ENCODE measurements at places on chromosomes 3 and 15. TPM values are rescaled to one million over a fixed set of nuclear protein-coding genes. Genes with fewer than 3 reads are reported as not detected.

Gene HCLS1
- total RNA-seq: 45.8 TPM

Gene SERPINI2
- not detected for total RNA-seq

Gene PLA2G4D
- total RNA-seq: not detected

DNA sequence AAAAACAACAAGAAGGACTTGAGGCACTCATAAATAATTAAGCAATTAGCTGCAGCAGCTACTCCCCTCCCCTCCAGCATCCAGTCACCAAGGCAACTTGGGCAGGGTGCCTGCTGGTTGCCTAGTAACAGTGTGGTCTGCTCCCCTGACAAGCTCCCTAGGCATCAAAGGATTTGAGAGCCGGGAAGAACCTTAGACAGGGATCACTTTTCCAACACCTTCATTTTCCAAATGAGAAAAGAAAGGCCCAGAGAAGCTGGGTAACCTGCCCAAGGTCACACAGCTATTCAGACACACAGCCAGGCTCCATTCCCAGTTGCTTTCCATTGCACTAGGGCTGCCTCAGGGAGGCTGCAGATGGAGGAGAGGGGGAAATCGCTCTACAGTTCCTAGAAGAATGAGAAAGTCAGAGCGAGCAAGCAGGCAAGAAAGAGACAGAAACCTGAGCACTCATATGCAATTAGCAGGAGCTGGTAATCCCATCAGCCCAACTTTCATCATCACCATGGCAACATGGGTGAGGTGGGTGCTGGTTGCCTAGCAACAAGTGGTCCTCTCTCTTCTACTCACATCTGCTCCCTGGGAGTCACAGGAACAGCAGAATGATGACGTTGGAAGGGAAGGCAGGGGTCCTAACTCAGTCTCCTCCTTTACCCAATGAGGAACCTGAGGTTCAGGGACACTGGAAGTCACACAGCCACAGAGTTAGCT lies 3.6 kb upstream of the EIF4E3 start:
- peak; percentile 27 for DNase-seq

DNA sequence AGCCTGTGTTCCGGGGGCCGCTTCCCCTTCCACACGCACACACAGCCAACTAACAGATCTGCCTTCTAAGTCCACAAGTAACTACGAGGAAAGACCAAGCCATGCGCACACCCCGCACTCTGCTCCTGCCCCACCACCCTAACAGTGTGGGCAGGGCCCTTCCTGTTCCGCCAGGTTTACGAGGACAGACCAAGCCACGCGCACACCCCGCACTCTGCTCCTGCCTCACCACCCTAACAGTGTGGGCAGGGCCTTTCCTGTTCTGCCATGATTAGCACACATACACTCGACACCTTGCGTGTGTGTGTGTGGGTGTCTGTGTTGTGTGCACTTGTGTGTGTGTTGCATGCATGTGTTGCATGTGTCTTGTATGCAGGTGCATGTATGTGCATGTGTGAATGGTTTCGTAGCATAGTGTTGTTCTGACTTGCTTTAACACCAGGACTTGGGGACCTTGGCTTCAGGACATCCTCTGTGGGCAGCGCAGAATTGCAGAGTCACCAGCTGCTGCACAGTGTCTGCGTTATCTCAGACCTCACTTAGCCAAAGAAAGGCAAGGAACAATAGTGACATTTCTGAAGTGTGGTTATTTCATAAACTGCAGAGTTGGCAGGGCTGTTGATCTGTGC lies 114.4 kb downstream of the CHSY1 start:
- no peak for DNase-seq

DNA sequence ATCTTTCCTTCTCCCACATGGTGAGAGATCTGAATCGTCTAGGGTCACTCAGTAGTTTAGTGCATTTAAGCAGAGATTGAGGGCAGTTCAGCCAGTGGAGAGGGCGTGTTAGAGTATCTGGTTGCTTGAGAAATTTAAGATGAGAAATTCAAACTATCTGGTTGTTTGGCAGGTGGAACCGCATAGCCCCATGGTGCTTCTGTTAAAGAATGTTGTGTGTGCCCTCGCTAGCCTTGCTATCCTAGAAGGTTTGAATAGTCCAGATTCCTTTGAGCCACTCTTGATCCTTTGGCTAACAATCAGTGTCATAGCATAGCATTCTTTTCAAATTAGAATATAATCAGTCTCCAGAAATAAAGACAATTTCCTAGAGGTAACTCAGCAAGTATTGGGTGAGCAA lies 32.1 kb downstream of the ABHD17C start:
- DNase-seq: no peak

GRCh38 chr3:5002174-5002870 lies 23.1 kb downstream of the BHLHE40 start:
- no peak for DNase-seq

GRCh38 chr15:83818591-83818990 lies 164.7 kb downstream of the ADAMTSL3 start:
- no peak for DNase-seq

DNA sequence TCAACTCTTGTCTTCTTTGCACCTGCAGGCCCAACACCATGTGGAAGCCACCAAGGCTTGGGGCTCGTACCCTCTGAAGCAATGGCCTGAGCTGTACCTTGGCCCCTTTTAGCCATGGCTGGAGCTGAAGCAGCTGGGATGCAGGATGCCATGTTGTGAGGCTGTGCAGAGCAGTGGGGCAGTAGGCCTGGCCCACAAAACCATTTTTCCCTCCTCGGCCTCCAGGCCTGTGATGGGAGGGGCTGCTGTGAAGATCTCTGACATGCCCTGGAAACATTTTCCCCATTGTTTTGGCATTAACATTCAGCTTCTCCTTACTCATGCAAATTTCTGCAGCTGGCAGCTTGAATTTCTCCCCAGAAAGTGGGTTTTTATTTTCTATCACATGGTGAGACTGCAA lies 58.5 kb downstream of the DPH6 start:
- DNase-seq: no peak

- no peak for DNase-seq
Observed at GRCh38 chr3:50371133-50371685, 11.9 kb upstream of the TMEM115 start.

All from endothelial cell (in vitro differentiated cells).